ENCODE measurements at places on chromosomes 11 and 22.

GRCh38 chr11:83156996-83157593, at the start of gene PCF11:
PCF11 (plus strand) TSS chr11:83157131; CDS start chr11:83157440, 309 bp downstream.
- no peak for DNase-seq
- H3K27ac ChIP-seq = peak within 1 kb of the TSS; percentile 88
- peaks cover 19% of the 10 kb centered on the region for H3K36me3 ChIP-seq
- H3K27me3 ChIP-seq = no peaks in the 10 kb centered on the region
- peak within 1 kb of the TSS; percentile 100 for H3K4me3 ChIP-seq

DNA sequence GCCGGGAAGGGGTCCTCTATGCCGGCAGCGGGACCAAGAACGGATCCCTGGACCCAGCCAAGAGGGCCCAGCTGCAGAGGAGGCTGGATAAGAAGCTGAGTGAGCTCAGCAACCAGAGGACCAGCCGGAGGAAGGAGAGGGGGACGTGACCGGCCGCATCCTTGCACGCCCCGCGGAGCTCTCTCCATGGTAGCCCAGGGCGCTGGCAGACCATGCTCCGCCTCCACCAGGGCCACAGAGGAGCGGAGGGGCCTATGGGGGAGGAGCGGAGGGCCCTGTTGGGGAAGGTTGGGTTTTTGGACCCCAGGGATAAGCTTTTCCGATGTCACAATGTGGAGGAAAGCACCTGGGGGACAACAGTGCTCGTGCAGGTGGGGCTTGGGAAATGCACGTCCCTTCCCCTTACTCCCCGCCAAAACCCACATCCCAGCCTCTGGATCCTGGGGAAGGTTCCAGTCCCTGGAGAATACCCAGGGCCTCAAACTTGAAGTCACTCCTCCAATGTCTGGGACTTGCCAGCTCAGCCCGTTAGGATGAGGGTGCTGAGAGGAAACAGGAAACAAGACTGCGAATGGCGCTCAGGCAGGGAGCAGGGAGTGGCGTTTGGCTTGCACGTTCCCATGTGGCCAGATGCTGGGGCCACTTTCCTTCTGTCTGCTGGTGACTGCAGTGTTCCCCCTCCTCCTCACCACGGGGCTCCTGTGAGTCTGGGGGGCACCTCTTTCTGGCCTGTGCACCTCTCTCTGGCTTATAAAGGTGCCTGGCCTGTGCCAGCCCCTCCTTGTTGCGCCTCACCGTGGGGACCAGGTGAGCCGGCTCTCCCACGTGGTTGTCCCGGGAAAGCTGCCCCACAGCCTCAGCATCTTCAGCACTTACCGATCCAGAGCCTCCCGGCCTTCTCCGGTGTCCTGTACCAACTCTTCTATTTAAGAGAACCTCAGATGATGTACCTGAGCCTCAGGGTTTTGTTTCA, 36.2 kb downstream of the IGHMBP2 start:
- H3K27me3 ChIP-seq = no peaks in the 10 kb centered on the region
- H3K4me3 ChIP-seq = no peak overlapping the region
- no peak overlapping the region for H3K27ac ChIP-seq
- no peaks in the 10 kb centered on the region for H3K36me3 ChIP-seq

- peak; percentile 48 for DNase-seq
- H3K36me3 ChIP-seq = peaks cover 13% of the 10 kb centered on the region
- H3K4me1 ChIP-seq = peaks cover 51% of the 10 kb centered on the region
These were observed 11.0 kb downstream of the DDB2 start for GRCh38 chr11:47225552-47226400.

GRCh38 chr11:131498631-131499160, 128.3 kb downstream of the NTM start:
- no peak overlapping the region for H3K4me3 ChIP-seq
- H3K27me3 ChIP-seq = no peaks in the 10 kb centered on the region
- H3K36me3 ChIP-seq = no peaks in the 10 kb centered on the region
- H3K4me1 ChIP-seq = no peaks in the 10 kb centered on the region
- DNase-seq = no peak
- no peak overlapping the region for H3K27ac ChIP-seq

GRCh38 chr11:102780491-102780918, at the start of gene MMP10:
MMP10 (minus strand) TSS chr11:102780628; CDS start chr11:102780591, 37 bp downstream.
- no peak within 1 kb of the TSS for H3K4me3 ChIP-seq
- no peaks in the 10 kb centered on the region for H3K4me1 ChIP-seq
- H3K27me3 ChIP-seq = peaks cover 23% of the 10 kb centered on the region
- H3K27ac ChIP-seq = no peak within 1 kb of the TSS
- H3K36me3 ChIP-seq = no peaks in the 10 kb centered on the region

- no peak overlapping the region for H3K27ac ChIP-seq
- no peaks in the 10 kb centered on the region for H3K4me1 ChIP-seq
- H3K27me3 ChIP-seq = no peaks in the 10 kb centered on the region
- H3K36me3 ChIP-seq = peaks cover 1% of the 10 kb centered on the region
These were observed 1407.6 kb upstream of the RAG2 start for GRCh38 chr11:38005597-38005996.

- no peaks in the 10 kb centered on the region for H3K36me3 ChIP-seq
- peaks cover 24% of the 10 kb centered on the region for H3K4me1 ChIP-seq
- no peak overlapping the region for H3K27ac ChIP-seq
- H3K27me3 ChIP-seq = peaks cover 8% of the 10 kb centered on the region
- H3K4me3 ChIP-seq = no peak overlapping the region
- no peak for DNase-seq
These were observed 4.2 kb upstream of the NFAM1 start for GRCh38 chr22:42436404-42436803.

- H3K27ac ChIP-seq = no peak overlapping the region
- no peak overlapping the region for H3K4me3 ChIP-seq
- peaks cover 11% of the 10 kb centered on the region for H3K4me1 ChIP-seq
These were observed 50.3 kb downstream of the CELSR1 start for GRCh38 chr22:46486996-46487717.

GRCh38 chr22:35684270-35684700, 33.4 kb upstream of the APOL5 start:
- H3K27me3 ChIP-seq = no peaks in the 10 kb centered on the region
- peaks cover 7% of the 10 kb centered on the region for H3K36me3 ChIP-seq
- DNase-seq = no peak
- no peak overlapping the region for H3K27ac ChIP-seq
- H3K4me1 ChIP-seq = peaks cover 17% of the 10 kb centered on the region

- H3K36me3 ChIP-seq = no peaks in the 10 kb centered on the region
- no peak for DNase-seq
- H3K27me3 ChIP-seq = peaks cover 22% of the 10 kb centered on the region
- peaks cover 13% of the 10 kb centered on the region for H3K4me1 ChIP-seq
- H3K4me3 ChIP-seq = no peak overlapping the region
These were observed 6.7 kb upstream of the MUC2 start for GRCh38 chr11:1067812-1068496.

DNA sequence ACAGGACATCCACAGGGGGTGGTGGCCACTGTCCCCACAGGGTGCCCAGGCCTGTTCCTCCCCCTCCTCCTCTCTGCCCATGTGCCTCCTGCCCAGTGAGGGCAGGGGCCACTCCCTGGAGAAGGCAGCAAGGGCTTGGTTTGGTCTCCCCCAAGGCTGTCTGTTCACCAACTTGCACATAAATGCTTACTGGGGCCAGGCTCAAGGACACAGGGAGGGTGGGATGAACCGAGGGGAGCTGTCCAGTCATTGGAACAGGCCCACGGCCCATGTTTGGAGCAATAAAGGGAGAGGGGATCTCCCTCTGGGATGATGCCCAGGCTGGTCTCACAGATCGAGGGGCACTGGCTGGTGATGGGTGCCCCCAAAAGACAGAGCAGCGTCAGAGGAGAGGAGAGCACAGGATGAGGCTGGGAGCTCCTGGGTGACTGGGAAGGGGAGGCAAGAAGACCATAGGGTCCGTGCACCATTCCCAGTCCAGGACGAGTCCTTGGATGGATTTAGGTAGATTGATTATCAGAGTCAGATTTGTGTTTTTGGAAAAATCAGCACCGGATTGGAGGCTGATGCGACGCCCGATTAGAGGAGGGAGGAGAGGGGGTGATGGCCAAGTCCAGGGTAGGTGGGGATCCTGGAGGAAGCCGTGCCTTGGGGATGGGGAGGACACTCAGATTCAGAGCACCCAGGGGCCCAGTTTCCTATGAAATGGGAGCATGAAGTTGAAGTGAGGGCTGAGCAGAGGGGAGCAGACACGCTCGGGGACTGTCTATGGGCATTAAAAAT, 1.1 kb downstream of the IGLL5 start:
- no peaks in the 10 kb centered on the region for H3K36me3 ChIP-seq
- H3K27ac ChIP-seq = no peak overlapping the region
- no peak overlapping the region for H3K4me3 ChIP-seq
- H3K27me3 ChIP-seq = peaks cover 51% of the 10 kb centered on the region

DNA sequence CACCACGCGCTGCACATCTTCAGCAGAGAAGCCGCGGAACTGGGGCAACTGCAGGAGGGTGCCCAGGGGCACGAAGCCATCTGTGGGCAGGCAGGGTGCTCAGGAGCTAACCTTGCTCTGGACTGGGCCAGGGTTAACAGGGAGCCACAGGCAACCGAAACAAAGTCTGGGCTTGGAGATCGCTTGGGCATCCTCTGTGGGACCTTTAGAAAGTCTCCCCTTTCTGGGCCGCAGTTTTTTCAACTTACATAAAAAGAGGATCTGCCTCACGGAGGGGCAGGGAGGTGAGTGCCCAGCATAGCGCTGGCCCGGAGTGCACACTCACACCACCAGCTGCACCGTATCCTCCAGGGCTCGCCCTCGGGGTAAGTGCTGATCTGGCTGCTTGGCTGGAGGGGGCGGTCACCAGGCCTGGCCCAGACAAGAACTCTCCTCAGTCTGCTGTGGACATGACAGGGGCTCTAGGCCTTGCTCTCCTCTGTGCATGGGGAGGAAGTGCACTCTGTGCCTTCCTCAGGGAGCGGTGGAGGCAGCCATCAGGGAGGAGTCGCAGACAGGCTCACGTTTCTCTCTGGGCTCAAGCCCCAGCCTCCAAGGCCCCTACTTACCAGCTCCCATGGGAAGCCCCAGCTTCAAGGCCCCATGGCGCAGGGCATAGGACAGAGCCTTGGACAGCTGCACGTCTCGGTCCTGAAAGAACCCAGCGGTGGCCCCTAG, 937 bp downstream of the TRPT1 start:
- no peak for DNase-seq
- H3K4me3 ChIP-seq = peak overlapping the region; percentile 89
- peak overlapping the region; percentile 34 for H3K27ac ChIP-seq
- H3K36me3 ChIP-seq = peaks cover 1% of the 10 kb centered on the region
- no peaks in the 10 kb centered on the region for H3K27me3 ChIP-seq

GRCh38 chr11:113240790-113241635, 73.4 kb upstream of the TTC12 start:
- no peak overlapping the region for H3K27ac ChIP-seq
- DNase-seq = no peak
- no peak overlapping the region for H3K4me3 ChIP-seq
- H3K4me1 ChIP-seq = peaks cover 11% of the 10 kb centered on the region
- no peaks in the 10 kb centered on the region for H3K36me3 ChIP-seq

GRCh38 chr11:100647861-100648260, 39.2 kb upstream of the ARHGAP42 start:
- no peak overlapping the region for H3K4me3 ChIP-seq
- H3K4me1 ChIP-seq = no peaks in the 10 kb centered on the region
- DNase-seq = no peak
- H3K36me3 ChIP-seq = peaks cover 3% of the 10 kb centered on the region
- H3K27me3 ChIP-seq = no peaks in the 10 kb centered on the region
- H3K27ac ChIP-seq = no peak overlapping the region

DNA sequence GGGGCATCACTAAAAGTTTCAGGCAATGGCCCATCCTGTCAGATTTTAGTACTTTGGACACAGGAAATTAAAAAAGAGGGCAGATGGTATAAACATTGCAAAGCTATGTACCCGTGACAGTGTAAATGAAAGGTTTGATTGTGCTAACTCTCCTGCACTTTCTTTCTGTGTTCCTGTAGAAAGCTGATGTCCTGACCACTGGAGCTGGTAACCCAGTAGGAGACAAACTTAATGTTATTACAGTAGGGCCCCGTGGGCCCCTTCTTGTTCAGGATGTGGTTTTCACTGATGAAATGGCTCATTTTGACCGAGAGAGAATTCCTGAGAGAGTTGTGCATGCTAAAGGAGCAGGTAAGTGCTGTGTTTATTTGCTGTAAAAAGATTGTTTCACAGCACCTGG, 10.3 kb downstream of the CAT start:
- H3K4me1 ChIP-seq = peaks cover 39% of the 10 kb centered on the region
- no peak for DNase-seq
- no peaks in the 10 kb centered on the region for H3K36me3 ChIP-seq
- H3K4me3 ChIP-seq = peak overlapping the region; percentile 34

DNA sequence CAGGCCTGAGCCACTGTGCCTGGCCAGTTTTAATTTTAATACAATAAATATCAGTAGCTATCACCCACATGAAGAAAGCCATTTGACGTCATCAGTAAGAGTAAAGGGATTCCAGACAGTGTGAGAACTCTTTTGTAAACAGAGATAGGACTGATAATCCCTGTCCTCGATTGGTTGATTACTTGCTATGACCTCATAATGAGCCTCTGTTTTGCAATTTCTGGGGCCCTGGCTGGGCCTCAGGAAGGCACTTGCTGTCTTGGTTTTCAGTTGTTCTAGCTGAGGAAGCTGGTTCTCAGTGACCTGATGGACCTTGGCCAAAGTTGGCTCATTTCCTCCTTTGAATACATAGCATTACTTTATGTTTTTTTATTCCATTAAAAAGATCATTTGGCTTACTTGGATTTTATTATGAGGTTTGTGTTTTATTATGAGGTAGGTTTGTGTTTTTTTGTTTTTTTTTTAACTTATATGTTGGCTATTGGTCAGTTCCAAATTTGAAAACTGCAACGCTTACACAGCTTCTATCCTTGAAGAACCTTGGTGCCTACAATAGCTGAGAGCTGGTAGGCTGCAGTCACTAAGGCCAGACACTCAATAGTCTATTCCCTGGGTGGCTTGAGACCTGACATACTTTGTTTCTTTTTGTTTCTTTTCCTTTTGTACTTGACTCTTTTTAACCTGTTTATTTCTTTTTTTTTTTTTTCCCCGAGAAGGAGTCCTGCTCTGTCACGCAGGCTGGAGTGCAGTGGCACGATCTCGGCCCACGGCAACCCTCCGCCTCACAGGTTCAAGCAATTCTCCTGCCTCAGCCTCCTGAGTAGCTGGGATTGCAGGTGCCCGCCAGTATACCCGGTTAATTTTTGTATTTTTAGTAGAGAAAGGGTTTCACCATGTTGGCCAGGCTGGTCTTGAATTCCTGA, 20.0 kb downstream of the MARK2 start:
- H3K36me3 ChIP-seq = peaks cover 10% of the 10 kb centered on the region
- peak overlapping the region; percentile 17 for H3K27ac ChIP-seq
- peaks cover 39% of the 10 kb centered on the region for H3K4me1 ChIP-seq
- H3K4me3 ChIP-seq = no peak overlapping the region
- DNase-seq = no peak

DNA sequence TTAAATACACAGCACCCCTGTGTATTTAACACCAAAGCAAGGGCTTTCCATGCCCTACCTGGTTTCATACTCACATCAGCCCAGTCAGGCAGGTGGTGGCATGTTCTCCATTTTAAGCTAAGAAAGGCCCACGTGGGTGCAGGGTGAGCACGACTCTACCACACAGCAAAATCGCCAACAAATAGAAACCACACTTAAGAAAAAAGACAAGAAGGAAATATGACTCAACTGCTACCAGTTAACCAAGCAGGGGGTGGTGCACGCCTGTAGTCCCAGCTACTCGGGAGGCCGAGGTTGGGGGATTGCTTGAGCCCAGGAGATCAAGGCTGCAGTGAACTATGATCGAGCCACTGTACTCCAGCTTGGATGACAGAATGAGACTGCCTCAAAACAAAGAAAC, 35.2 kb upstream of the TFIP11 start:
- H3K27ac ChIP-seq = peak overlapping the region; percentile 85
- peak; percentile 40 for DNase-seq
- peaks cover 8% of the 10 kb centered on the region for H3K36me3 ChIP-seq
- H3K27me3 ChIP-seq = no peaks in the 10 kb centered on the region

- H3K27me3 ChIP-seq = no peaks in the 10 kb centered on the region
- no peak overlapping the region for H3K4me3 ChIP-seq
- H3K27ac ChIP-seq = no peak overlapping the region
- H3K4me1 ChIP-seq = no peaks in the 10 kb centered on the region
- no peaks in the 10 kb centered on the region for H3K36me3 ChIP-seq
- no peak for DNase-seq
These were observed 10.4 kb downstream of the MLC1 start for GRCh38 chr22:50074551-50075530.

Data from activated T-cell treated with anti-CD3 and anti-CD28 coated beads, Interleukin-2, amount 50 U/mL, for 72 hours (primary cell).